ENCODE measurements at places on chromosomes 2 and 18.

DNA sequence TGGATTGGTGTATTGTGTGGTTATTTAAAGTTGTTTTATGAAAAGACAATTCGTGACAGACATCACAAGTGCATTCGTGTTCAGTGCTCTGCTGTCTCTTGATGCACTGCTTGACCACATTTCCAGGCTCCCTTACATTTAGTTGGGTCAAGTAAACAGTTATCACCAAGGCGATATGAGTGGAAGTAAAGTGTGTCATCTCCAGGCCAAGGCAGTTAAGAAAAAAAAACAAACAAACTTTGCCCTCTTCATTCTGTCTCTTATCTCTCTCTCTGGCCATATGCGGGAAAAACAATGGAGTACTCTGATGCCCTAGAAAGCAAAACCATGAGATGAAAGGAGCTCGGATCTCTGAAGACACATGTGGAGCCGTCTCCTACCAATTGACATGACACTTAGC lies 131.1 kb downstream of the DSEL start:
- no peak for DNase-seq

DNA sequence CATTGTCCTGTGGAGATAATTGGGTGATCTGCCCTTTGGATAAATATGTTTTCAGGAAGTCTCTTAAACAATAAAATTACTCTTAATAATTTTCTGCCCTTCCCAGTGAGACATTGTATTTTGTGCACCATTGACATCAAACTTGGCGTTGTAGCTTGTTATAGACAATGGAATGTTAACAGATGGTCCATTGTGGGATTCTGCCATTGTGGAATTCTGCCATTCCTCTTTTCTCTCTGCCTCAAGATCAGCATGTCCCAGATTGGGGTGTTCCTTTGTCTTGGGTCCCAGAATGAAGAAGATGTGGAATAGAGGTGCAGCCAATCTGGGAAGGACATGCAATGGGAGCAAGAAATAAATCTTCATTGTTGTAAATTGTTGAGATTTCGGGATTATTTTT lies 15.1 kb upstream of the LDAH start:
- no peak for DNase-seq

DNA sequence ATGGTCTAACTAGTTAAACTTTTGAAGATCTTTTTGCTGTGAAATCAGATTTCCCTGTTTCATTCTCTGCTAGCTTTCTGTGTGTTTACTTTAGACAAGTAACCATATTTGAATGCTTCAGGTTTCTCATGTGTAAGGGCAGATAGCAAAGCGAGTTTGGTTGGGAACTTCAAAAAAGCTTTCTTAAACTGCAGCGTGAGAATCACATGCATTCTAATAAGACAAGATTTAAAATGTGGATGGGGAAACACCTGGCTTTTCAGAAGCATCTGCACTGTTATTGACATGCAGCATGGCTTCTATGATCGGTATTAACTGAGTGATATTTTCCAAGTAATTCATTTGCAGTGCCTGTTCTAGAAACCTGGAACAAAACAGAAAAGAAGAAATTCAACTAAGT lies 119.3 kb downstream of the ABCA12 start:
- DNase-seq: no peak

- DNase-seq: no peak
Measured at GRCh38 chr2:142693171-142693950, 184.1 kb upstream of the KYNU start.

DNA sequence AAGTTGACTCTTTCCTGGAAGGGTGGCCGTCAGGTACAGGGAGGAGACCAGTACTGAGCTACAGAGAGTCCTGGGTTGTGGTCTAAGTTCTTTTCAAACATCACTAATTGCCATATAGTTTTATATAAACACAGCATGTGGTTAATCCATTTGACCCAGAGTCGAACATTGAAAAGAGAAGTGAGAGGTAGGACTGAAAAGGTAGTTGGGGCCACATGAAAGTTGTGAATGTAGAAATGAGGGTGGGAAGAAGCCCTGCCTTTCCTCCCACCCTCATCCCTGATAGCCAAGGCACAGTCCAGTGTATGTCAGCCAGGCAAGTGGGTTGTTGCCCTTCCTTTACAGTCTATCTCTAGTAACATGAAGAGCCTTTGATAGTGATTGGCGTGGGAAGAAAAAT lies 4.4 kb downstream of the DDX18 start:
- no peak for DNase-seq

GRCh38 chr2:20370191-20370590 lies 19.5 kb upstream of the PUM2 start:
- DNase-seq: no peak

GRCh38 chr2:240269380-240269779 lies 128.9 kb upstream of the OTOS start:
- DNase-seq: no peak

- DNase-seq: no peak
Measured at GRCh38 chr2:189474526-189474925, 33.3 kb downstream of the WDR75 start.

- DNase-seq: no peak
Measured at GRCh38 chr2:5368263-5368662, 323.9 kb upstream of the SOX11 start.

- DNase-seq: no peak
Measured at GRCh38 chr2:36780231-36780839, 83.8 kb downstream of the VIT start.

- DNase-seq: no peak
Measured at GRCh38 chr2:188776634-188777033, 197.5 kb upstream of the COL3A1 start.

DNA sequence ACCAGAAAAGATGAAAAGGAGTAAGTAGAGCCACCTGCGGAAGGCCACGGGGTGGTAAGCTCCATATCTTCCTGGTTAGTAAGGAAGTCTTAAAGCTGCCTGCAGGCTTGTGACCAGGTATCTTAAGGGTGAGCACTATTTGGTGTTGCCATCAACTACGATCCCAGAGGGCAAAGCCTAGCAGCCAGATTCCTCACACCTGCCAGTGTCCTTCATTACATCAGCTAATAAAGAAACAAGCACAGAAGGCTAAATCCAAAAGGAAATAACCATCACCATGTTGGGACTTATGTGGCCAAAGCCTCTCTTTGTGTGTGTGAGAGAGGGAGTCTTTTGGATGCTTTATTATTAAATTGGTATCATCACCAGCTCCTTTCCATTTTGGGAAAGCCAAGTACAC lies 123.5 kb downstream of the ALK start:
- DNase-seq: no peak

- DNase-seq: peak; percentile 73
Measured at GRCh38 chr2:41966431-41966893, 81.4 kb upstream of the PKDCC start.

DNA sequence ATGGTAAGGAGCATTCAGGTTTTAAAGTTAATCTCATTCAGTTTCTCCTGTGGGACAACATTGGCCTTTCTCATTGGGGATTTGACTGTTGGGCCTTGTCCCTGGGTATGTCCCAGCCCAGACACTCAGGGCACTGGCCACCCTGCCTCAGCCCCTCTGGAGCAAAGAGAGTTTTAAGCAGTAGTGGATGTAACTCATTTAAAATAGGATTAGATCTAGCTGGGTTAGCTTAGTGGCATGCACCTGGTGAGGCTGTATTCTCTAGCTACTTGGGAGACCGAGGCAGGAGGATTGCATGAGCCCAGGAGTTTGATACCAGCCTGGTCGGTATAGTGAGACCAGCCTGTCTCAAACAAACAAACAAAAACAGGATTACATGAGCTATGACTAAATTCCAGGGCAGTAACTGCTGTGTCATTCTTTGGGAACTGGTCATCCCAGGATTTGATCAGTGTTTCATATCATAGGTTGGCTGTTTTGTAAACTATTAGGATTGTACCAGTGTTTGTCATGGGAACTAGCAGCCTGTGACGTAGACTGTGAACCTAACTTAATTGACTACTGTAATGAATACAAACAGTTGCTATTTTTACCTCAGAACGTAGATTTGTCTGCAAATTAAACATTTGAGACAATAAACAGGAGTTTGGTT lies 12.5 kb downstream of the INPP4A start:
- no peak for DNase-seq

DNA sequence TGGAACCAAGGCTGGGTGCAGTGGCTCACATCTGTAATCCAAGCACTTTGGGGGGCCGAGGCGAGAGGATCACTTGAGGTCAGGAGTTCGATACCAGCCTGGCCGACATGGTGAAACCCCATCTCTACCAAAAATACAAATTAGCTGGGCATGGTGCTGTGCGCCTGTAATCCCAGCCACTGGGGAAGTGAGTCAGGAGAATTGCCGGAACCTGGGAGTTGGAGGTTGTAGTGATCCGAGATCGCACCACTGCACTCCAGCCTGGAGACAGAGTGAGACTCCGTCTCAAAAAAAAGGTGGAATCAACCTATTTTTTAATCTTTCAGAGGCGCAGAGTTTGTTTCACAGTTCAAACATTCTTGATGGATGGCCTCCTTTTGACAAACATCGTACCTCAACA lies 24.5 kb upstream of the ATP8B1 start:
- no peak for DNase-seq

- DNase-seq: no peak
Measured at GRCh38 chr18:44410740-44411139, 269.9 kb upstream of the SETBP1 start.

DNA sequence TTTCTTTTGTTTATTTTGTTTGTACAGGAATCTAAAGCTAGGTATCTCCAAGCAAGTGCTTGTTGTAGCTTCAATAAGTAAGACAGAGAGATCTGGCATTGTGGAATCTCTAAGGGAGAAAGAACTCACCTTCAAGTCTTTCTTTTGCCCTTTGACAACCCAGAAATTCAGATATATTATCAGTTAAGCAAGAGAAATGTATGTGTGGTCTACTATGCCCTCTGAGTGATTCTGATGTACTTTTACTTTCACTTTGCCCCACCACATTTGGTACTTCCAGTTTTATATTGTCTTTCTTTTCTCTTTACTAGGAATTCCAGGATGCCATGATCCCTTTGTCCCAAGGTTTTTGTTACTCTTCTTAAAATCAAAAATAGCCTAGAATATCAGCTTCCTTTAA lies 259.6 kb upstream of the PIK3C3 start:
- no peak for DNase-seq

- DNase-seq: no peak
Measured at GRCh38 chr2:10877651-10878111, 34.1 kb upstream of the KCNF1 start.

DNA sequence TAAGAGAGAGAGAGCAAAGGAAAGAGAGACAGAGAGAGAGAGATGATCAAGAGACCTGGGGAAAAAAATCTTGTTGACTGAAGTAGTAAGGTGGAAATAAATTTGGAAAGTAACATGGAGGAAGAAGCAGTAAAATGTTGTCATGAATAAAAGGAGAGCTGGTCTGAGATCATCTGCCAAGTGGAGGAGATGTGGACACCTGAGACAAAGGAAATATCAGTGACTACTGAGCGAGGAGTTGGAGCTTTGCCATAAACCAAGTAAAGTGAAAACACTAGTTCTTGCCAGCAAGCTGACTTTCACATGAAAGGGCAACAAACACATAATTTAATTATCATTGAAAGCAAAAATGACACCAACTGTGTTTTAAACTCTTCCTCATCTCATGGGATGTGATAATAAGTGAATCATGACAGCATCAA lies 49.0 kb upstream of the DSG1 start:
- DNase-seq: no peak

DNA sequence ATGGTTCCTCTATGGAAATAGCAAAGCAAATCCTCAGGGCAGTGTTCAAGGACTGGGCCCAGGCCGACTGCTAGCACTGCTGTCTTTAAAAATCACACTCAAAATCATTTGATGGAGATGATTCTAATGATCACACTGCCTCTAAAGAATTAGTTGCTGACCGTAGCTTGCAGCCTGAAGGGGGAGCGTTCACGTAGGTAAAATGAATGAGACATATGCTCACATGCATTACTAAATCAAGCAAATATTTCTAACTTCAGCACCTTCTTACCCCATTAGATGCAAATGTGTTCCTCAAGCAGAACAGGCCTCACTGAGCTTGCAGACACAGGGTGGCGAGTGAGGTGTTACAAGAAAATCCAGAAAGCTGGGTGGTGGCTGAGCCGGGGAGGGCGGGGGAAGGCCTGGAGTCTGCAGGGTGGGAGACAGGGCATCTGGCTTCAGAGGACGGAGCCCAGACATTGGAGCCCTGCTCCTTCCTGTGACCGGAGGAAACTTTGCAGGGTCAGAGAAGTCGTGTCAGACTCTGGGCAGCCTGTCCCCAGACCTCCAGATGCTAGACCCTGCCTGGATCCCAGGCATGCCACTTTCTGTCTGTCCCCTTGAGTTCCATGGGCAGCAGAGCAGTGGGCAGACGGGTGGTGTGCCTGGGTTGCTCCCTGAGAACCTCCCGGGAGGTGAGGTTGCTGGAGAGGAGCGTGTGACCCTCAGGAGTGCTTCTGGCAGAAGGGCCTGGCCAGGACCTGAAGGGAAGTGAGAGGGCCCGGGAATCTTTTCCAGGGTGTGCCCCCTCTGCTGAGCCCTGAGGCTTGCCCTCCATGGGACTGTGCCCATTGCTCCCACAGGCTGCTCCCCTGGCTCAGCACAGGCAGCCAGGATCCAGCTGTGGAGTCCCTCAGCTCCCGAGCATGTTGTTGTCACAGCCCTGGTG lies 7.1 kb upstream of the NPPC start:
- DNase-seq: no peak

DNA sequence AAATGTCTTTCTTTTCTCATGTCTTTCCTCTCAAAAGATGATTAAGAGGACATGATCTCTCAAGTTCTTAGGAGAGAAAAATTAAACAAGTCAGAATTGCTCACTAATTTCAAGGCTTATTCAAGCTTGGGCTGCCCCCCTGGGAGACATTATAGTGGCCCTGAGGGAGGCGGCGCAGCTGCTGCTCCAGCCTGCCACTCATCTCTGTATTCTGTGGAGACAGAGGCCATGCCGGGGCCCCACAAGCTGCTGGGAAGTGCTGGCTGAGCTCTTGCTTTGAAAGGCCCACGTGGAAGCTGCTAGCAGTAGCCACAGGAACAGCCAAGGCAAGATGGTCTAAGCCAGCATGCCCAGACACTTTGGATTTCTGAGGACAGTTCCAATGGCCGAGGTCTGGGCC lies 267.4 kb downstream of the LNPK start:
- DNase-seq: no peak

DNA sequence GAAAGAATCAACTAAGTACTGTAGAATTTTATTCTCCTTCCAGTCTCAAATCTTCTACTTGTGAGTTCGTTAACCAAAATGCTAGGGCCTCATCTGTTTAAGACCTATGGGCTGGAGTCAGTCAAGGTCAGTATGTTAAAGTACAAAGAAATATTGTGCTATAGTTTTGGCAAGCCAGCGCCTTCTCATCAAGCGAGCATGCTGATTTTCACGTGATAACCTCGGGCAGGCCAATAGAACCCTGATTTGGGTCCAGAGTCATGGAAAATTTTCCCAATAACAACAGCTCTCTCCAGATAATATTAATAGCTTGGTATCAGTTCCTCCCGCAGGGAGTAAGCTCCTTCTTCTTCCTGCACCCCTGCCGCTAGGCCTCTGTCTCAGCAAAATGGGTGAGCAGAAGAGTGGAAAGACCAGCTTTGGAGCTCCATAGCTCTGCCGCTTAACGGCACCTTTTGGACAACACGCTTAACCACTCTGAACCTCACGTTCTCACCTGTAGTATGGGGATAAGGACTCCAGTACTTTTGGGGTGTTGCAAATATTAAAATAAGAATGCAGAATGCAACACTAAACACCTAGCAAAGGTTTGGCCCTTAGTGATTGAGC lies 11.7 kb downstream of the CABLES1 start:
- no peak for DNase-seq

GRCh38 chr2:233566141-233566956 lies at the start of gene USP40:
TSS of gene USP40 (minus strand) at chr2:233566782. CDS start at chr2:233565554, 1,228 bp downstream.
- peak; percentile 88 for DNase-seq

- DNase-seq: no peak
Measured at GRCh38 chr2:53519918-53520841, 247.4 kb upstream of the CHAC2 start.

GRCh38 chr2:135103843-135104242 lies 51.8 kb downstream of the RAB3GAP1 start:
- no peak for DNase-seq
